ENCODE measurements at places on chromosomes 4 and X.

GRCh38 chr4:8541981-8542715 lies 38.0 kb upstream of the GPR78 start:
- ATAC-seq, result no peak

DNA sequence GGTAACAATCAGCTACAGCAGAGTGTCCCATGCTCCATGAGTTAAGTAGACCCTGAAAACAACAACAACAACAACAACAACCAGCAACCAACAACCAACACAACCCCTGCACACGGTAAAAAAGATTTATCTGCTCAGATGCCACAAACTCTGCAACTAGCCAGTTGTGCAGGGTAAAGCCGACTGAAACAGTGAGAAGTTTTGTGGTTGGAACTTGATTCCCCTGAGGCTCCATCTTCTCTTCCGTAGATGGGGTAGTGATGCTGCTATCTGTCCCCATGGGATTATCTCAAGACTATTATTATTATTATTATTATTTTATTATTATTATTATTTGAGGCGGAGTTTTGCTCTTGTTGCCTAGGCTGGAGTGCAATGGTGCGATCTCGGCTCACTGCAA lies 50.6 kb upstream of the RAPGEF2 start:
- no peak for ATAC-seq

- peak; percentile 94 for ATAC-seq
Measured at GRCh38 chr4:113355550-113356371, 306.3 kb downstream of the ANK2 start.

DNA sequence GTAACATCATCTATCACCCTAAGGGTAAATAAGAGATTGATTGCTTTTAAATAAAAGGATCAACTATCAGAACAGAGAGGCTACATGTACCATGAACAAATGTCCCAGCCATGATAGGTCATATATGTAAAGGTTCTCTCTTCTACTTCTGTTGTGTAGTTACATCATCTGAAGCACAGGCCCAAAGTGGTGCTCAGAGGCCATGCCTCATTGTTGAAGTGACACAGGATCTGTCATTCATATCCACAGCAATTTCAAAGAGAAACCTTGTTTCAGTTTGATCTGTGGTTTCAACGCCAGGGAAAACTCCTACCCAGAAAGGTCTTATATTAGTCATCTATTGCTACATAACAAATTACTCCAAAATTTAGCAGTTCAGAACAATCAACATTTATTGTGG lies 269.2 kb upstream of the MAOA start:
- ATAC-seq, result peak; percentile 32

GRCh38 chrX:30008031-30008430 lies 207.3 kb upstream of the MAGEB2 start:
- no peak for ATAC-seq

- peak; percentile 60 for ATAC-seq
Measured at GRCh38 chrX:427812-428725, 41.4 kb upstream of the PPP2R3B start.

GRCh38 chr4:172892300-172892699 lies 276.3 kb upstream of the GALNT7 start:
- no peak for ATAC-seq

DNA sequence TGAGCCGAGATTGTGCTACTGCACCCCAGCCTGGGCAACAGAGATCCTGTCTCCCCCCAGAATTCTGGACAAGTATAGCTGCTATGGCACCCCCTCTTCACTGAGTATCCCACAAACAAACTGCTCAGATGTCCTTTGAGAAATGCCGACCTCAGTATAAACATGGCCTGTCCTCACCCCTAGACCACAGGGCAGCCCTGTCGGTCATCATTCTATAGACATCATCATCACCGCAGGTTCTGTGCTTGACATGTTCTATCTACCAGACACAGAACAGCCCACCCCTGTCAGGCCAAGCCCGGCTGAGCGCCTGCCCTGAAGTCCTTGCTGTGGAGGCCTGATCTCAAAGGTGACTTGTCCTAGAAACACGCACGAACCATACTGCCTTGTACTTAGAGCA lies 232.9 kb downstream of the DHRSX start:
- ATAC-seq, result no peak

- ATAC-seq, result peak; percentile 32
Measured at GRCh38 chr4:186058253-186058979, 10.5 kb upstream of the TLR3 start.

GRCh38 chr4:44806071-44806470 lies 79.7 kb upstream of the GNPDA2 start:
- ATAC-seq, result no peak
